ENCODE measurements at places on chromosomes 1 and 21.

GRCh38 chr1:113013823-113014222 is 57.8 kb upstream of the SLC16A1 start:
- no peak for DNase-seq

DNA sequence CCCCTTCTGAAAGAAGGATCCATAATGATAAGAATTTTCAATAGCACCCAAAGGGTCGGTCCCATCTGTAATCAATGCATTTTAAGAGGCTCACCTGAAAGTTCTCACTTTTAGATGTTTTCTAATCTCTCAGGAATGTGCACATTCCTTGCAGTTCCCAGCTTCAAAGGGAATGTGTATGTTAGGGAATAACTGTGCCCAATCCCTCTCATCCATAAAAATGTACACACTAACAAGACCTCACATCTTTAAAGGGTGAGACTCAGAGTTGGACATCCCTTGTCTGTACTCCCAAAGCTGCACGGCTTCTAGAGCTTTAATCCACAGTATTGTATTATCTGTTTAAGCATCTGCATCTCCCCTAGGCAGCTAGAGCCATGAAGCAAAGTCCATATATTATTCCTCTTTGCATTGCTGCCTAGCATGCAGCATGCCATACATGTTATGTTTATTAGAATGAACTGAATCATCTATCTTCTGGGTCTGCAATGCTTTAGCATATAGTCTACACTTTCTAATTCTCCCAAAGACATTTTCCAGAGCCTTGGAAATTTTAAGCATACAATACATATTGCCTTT is 9.3 kb upstream of the CCN1 start:
- DNase-seq = no peak

- DNase-seq = no peak
Measured at GRCh38 chr1:54110996-54111395, 41.8 kb downstream of the CDCP2 start.

DNA sequence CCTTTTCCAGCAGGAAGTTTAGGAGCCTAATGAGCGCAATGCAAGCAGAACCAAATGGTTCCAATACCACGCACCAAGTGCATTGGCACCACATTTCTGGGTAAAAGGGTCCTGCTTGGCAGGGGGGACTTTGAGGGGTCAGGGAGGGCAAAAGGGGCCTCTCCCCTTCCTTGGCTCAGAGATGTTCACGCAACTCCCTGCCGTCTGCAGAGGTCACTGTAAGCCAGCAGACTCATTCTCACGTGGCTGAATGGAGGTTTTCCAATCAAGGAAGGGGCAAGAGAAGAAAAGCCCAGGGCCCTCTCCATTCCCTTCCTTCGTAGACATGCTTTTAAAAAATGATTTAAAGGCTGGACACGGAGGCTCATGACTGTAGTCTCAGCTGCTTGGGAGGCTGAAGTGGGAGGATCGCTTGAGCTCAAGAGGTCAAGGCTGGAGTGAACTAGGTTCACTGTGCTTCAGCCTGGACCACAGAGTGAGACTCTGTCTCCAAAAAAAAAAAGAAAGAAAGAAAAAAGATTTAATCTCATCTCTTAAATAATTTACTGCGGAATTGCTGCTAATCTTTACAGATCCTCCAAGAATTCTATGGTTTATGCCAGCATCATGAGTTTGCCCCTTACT is 80.3 kb downstream of the RUNX3 start:
- no peak for DNase-seq

Data from myocyte (in vitro differentiated cells).